ENCODE measurements at places on chromosomes 6 and 20.

DNA sequence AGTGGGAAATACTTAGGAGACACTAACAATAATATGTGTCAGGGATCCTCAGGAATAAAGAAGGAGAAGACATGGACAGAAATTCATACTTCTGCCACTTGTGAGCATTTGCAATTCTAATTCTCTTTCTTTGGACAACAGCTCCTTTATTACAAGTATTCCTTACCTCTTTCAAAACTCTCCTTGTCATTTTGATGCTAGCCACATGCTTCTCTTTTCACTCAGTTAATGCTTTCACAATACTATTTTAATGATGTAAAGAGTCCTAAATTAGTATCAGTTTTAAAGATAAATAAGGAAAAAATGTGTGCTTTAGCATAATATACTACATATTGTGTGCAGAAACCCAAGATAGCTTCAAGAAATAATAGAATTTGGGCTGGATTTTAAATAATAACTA is 62.5 kb downstream of the AHI1 start:
- H3K4me1 ChIP-seq: peaks cover under 1% of the 10 kb centered on the region
- H3K4me3 ChIP-seq: no peak overlapping the region
- no peak overlapping the region for H3K27ac ChIP-seq
- no peaks in the 10 kb centered on the region for H3K36me3 ChIP-seq
- no peaks in the 10 kb centered on the region for H3K27me3 ChIP-seq
- no peak for DNase-seq

GRCh38 chr6:45757443-45758130 is 258.1 kb downstream of the CLIC5 start:
- peaks cover 2% of the 10 kb centered on the region for H3K27me3 ChIP-seq
- peaks cover 3% of the 10 kb centered on the region for H3K36me3 ChIP-seq
- no peak for DNase-seq
- no peaks in the 10 kb centered on the region for H3K4me1 ChIP-seq
- H3K27ac ChIP-seq: no peak overlapping the region

DNA sequence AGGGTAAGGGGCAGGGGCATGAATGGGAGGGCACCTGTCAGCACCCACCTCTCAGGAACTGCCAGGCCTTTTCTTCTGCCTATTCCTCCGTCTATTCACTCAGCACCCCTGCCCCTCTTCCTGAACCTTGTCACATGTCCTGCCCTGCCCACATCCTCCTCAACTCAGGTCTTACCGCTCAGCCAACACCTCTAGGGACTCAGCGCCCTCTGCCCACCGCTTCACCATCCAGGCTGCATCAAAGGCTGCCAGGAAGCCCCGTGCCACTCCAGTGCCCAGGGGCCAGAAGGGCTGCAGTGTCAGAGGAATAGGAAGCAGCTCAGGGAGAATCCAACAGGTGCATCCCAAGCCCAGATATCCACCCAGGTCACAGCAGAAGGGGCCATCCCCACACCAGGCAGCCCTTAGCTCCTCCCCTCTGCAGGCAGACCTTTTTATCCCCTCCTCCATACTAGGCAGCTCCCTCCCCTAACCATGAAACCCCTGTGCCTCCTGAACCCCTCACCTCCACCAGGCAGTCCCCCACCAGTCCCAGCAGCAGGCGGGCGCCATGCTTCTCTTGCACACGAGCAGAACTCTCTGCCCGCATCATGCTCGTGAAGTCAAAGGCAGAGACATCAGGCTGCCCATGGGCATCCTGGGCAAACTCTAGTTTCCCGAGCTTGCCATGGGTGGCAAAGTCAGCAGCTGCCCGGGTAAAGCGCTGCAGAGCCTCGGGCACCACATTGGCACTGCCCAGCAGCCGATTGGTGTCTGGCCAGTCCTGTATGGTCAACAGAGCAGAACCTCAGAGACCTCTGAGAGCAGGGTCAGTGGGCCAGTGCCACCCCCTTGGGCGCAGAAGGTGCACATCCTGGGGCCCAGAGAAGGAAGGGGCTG is 5.5 kb downstream of the MICAL1 start:
- no peaks in the 10 kb centered on the region for H3K36me3 ChIP-seq
- peak overlapping the region; percentile 92 for H3K27ac ChIP-seq
- DNase-seq: peak; percentile 77
- peaks cover 72% of the 10 kb centered on the region for H3K4me1 ChIP-seq
- H3K27me3 ChIP-seq: no peaks in the 10 kb centered on the region

DNA sequence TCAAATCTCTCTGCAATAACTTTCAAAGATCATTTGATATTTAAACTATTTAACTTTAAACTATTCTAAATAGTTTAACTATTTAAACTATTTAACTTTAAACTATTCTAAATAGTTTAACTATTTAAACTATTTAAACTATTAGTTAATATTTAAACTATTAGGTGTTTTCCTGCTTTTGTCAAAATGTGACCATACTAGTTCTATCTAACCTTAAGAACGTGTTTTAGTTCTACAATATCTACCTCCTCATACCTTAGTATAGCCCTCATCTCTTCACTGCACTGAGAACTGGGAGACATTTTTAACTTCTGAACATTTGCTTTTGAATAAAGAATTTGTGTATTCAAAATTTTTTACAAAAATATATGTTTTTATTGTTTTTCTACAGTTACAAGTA is 429.1 kb downstream of the ADGRB3 start:
- H3K4me1 ChIP-seq: no peaks in the 10 kb centered on the region
- H3K4me3 ChIP-seq: no peak overlapping the region
- H3K36me3 ChIP-seq: no peaks in the 10 kb centered on the region
- no peak overlapping the region for H3K27ac ChIP-seq

GRCh38 chr6:14120546-14120945 is 3.0 kb downstream of the CD83 start:
- peaks cover 17% of the 10 kb centered on the region for H3K4me1 ChIP-seq
- DNase-seq: no peak
- H3K36me3 ChIP-seq: no peaks in the 10 kb centered on the region
- H3K27ac ChIP-seq: peak overlapping the region; percentile 0

DNA sequence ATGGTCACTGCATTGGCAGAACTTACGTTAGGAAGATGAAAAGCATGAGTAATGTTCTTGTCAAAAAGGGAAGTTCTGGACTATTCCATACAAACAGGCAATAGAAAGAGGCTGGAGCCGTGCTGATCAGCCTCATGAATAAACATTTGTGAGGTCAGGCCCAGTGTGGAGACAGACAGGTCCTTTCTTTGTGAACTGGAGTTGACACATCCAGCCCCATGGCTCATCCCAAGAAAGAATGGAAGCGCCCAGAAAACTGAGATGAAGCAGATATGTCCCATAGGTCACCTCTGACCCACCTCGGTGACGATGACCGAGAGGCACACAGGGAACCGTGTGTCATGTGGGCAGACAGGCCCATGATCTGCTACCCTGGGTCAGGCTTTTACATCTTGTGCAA is 276.0 kb upstream of the SGK1 start:
- no peaks in the 10 kb centered on the region for H3K27me3 ChIP-seq
- no peak overlapping the region for H3K27ac ChIP-seq
- no peaks in the 10 kb centered on the region for H3K4me1 ChIP-seq
- H3K36me3 ChIP-seq: no peaks in the 10 kb centered on the region

- no peak overlapping the region for H3K27ac ChIP-seq
- no peak for DNase-seq
- peaks cover 62% of the 10 kb centered on the region for H3K4me1 ChIP-seq
- H3K4me3 ChIP-seq: no peak overlapping the region
- no peaks in the 10 kb centered on the region for H3K27me3 ChIP-seq
Measured at GRCh38 chr20:53945478-53945877, 124.9 kb downstream of the BCAS1 start.

DNA sequence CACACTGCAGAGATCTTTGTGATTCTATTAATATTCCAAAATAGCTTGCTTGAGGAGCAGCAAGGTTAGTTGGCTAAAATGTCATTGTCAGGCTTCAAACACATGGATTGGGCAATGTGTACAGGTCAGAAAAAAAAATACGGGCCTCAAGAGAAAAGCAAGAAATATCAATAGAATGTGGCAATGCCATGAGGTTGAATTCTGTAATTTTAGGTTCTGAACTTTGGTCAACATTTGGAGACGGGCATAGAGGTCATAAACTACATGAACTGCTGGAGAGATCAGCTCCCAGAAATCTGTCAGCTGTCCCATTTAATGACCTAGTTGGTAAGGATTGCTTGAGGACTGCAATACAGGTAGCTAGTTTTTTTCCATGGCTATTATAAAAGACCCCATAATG is 445.8 kb downstream of the HTR1B start:
- no peaks in the 10 kb centered on the region for H3K36me3 ChIP-seq
- DNase-seq: no peak
- H3K4me1 ChIP-seq: no peaks in the 10 kb centered on the region

- H3K27ac ChIP-seq: no peak overlapping the region
- H3K36me3 ChIP-seq: no peaks in the 10 kb centered on the region
- no peaks in the 10 kb centered on the region for H3K4me1 ChIP-seq
Measured at GRCh38 chr6:119559586-119559985, 210.0 kb upstream of the MAN1A1 start.

- H3K27ac ChIP-seq: no peak overlapping the region
- no peak for DNase-seq
- no peaks in the 10 kb centered on the region for H3K36me3 ChIP-seq
- peaks cover 5% of the 10 kb centered on the region for H3K4me1 ChIP-seq
- no peak overlapping the region for H3K4me3 ChIP-seq
- H3K27me3 ChIP-seq: no peaks in the 10 kb centered on the region
Measured at GRCh38 chr20:62786157-62786556, 10.1 kb upstream of the MRGBP start.

DNA sequence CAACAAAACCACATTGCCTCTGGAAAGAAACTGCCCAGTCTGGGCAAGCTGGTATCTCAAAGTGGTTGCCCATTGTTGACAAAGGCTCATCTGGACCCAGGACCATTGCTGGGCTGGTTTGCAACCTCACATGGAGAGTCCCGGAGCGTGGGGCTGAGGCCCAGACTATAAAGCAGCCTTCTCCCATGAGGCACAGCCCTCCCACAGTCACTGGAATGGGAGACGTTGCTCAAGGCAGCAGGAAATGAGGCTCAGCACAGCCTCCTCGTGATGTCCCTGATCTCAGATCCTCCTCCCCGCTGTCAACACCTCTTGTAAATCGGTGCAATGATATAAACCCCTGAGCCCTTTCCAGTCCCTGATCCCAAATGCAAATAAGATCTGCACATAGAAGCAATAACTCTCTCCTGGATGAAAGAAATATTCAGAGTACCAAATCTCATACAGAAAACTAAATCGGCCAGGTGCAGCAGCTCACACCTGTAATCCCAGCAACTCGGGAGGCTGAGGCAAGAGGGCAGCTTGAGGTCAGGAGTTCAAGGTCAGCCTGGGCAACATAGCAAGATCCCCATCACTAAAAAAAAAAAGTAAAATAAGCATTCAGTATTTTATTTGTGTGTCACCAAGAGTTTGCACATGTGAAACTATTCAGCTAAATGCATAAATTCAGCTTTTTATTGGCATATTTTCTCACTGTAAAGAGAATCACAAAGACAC is 103.0 kb upstream of the RREB1 start:
- H3K27me3 ChIP-seq: no peaks in the 10 kb centered on the region
- H3K4me1 ChIP-seq: no peaks in the 10 kb centered on the region
- peaks cover 1% of the 10 kb centered on the region for H3K36me3 ChIP-seq
- no peak overlapping the region for H3K4me3 ChIP-seq

DNA sequence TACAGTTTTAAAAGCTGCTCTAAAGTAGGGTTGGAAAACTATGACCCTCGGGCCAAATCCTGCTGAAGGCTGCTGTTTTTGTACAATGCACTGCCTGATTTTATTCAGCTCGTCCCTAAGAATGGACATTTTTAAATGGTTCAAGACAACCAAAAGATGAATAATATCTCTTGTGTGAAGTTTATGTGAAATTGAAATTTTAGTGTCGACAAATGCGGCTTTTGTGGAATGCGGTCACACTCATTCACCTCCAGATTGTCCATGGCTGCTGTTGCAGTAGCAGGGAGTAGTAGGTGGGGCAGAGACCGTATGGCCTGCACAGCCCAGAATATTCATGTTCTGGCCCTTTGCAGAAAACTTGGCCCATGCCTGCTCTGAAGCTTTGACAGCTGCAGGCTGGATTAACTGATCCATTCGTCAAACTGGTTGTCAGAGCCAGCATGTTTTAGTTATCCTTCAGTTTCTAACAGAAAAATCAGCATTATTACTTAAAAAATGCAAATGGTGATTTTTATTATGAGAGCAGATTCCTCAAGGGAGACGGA is 91.6 kb downstream of the PSMG4 start:
- peaks cover 20% of the 10 kb centered on the region for H3K4me1 ChIP-seq
- no peak overlapping the region for H3K4me3 ChIP-seq
- no peaks in the 10 kb centered on the region for H3K27me3 ChIP-seq
- no peak overlapping the region for H3K27ac ChIP-seq
- H3K36me3 ChIP-seq: no peaks in the 10 kb centered on the region

- DNase-seq: peak; percentile 3
- H3K27ac ChIP-seq: no peak overlapping the region
- no peaks in the 10 kb centered on the region for H3K36me3 ChIP-seq
Measured at GRCh38 chr6:153130515-153131036, 506 bp downstream of the RGS17 start.

GRCh38 chr20:15916623-15917022 is 656.6 kb downstream of the KIF16B start:
- H3K27me3 ChIP-seq: peaks cover 2% of the 10 kb centered on the region
- DNase-seq: no peak
- no peak overlapping the region for H3K4me3 ChIP-seq
- H3K36me3 ChIP-seq: no peaks in the 10 kb centered on the region

- H3K27me3 ChIP-seq: no peaks in the 10 kb centered on the region
- H3K4me1 ChIP-seq: peaks cover 7% of the 10 kb centered on the region
- H3K4me3 ChIP-seq: no peak overlapping the region
- no peak overlapping the region for H3K27ac ChIP-seq
- H3K36me3 ChIP-seq: peaks cover 8% of the 10 kb centered on the region
- no peak for DNase-seq
Measured at GRCh38 chr6:162123797-162124196, 603.8 kb downstream of the PRKN start.

DNA sequence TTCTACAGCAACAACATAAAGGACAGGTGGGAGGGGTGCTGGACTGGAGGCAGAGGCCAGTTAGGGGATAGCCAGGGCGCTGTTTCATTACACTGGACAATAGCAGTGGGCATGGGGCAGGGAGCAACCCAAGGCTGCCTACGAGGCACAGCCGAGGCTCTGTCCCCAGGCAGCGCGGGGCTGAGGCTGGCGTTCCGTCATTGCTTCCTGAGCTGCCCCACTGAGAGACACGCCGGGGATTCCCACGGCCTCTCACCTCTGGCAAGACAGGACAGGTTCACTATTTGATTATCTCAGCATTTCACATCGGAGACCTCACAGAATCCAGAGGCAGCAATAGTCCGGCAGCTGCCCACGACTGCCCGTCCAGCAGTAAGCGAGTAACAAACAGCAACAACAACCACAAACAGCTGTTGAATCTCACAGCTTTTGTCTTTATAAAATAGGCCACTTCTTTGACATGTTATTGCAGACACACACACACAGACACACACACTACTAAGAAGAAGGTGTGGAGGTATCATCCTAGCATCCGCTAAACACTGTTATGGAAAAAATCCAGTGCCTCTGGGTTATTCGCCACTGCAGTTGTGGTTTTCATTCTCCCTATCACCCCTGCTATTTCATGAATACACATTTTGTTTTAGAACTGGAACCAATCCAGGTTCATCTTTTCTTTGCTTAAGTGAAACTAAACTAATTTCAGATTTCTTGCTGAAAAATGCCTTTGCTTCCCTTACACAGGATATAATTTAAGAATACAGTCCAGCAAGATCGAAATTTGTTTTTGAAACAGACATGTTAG is 19.5 kb downstream of the KIF25 start:
- H3K36me3 ChIP-seq: peaks cover 9% of the 10 kb centered on the region
- peaks cover 20% of the 10 kb centered on the region for H3K27me3 ChIP-seq
- no peaks in the 10 kb centered on the region for H3K4me1 ChIP-seq
- DNase-seq: no peak
- no peak overlapping the region for H3K4me3 ChIP-seq
- no peak overlapping the region for H3K27ac ChIP-seq

GRCh38 chr6:148177589-148178233 is 164.9 kb upstream of the SASH1 start:
- no peak overlapping the region for H3K4me3 ChIP-seq
- H3K27me3 ChIP-seq: peaks cover 26% of the 10 kb centered on the region
- no peak overlapping the region for H3K27ac ChIP-seq
- no peaks in the 10 kb centered on the region for H3K4me1 ChIP-seq
- DNase-seq: no peak

Measured in naive thymus-derived CD8-positive, alpha-beta T cell (primary cell).